IMR-90 (cell line): ENCODE measurements at places on chromosomes 4 and X. TPM values are rescaled to one million over a fixed set of nuclear protein-coding genes. Genes with fewer than 3 reads are reported as not detected.

Gene DGKK
- total RNA-seq, result not detected in 2 replicates

GRCh38 chrX:47623540-47624027 is 3.9 kb upstream of the SYN1 start:
- peaks cover 2% of the 10 kb centered on the region; the same call in 1 of the 2 replicates for H3K27me3 ChIP-seq
- no peaks in the 10 kb centered on the region for H3K36me3 ChIP-seq
- H3K4me1 ChIP-seq, result no peaks in the 10 kb centered on the region
- peak; percentile 76 for DNase-seq

Gene ARMCX2
- total RNA-seq, result 98.9 and 109 TPM in 2 replicates

Gene UGT8
- not detected in 2 replicates for total RNA-seq

Gene SASH3
- not detected in 2 replicates for total RNA-seq

- H3K4me3 ChIP-seq, result no peak overlapping the region
- H3K36me3 ChIP-seq, result no peaks in the 10 kb centered on the region
- DNase-seq, result peak; percentile 42
- peaks cover 2% of the 10 kb centered on the region for H3K4me1 ChIP-seq
- no peaks in the 10 kb centered on the region for H3K27me3 ChIP-seq
Measured at GRCh38 chr4:182768838-182769237, 148.3 kb downstream of the DCTD start.

DNA sequence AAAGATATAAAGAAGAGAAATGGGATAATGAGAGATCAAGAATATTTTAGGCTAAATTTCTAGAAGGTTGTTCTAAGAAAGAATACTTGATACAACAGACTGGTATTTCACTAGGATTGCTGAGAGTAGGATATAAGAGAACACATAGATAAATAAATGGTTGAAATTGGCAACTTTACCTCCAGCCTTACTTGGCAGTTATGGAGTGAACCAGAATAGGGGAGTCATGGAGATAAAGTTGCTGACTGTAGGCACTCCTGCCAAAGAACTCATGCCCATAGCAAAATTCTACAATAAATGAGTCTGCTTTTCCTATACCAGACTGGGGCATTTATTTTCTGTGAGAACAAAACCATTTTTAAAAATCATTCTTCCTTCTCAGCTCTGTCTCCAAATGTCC is 26.4 kb upstream of the MMRN1 start:
- H3K27me3 ChIP-seq, result no peaks in the 10 kb centered on the region
- no peaks in the 10 kb centered on the region for H3K36me3 ChIP-seq
- no peaks in the 10 kb centered on the region for H3K4me1 ChIP-seq
- no peak overlapping the region for H3K27ac ChIP-seq
- no peak overlapping the region for H3K4me3 ChIP-seq

DNA sequence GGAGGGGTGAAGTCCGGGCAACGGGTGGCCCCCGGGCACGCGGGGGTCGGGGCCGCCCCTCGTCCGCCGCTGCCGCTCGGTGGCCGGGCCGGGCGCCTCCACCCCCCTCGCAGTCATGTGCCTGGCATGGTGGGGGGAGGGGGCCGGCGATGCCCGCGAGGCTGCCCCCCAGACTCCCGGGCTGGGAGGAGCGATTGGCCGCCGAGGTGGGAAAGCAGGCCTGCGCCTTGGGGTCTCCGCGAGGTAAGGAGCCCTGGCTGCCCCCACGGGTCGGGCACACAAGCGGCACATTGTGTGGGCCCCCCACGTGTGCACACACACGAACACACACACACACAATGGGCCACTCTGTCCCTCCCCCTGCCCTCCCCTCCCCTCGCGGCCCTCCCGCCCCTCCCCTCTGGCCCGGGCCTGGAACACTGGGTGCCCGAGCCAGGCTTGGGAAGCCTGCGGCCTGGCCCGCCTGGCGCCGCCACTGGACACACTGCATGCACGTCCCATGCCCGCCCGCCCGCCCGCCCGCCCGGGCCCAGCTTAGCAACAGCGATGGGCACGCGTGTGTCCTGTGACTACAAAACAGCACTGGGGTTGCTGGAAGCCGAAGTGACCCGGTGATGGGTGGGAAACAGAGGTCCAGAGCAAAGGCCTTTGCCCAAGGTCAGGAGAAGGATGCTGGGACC is 1.3 kb downstream of the SLC6A8 start:
- peaks cover 9% of the 10 kb centered on the region for H3K4me1 ChIP-seq
- peak; percentile 6 for DNase-seq
- H3K27ac ChIP-seq, result peak overlapping the region; percentile 2; the same call in 1 of the 2 replicates
- H3K4me3 ChIP-seq, result peak overlapping the region; percentile 96
- H3K36me3 ChIP-seq, result peaks cover 4% of the 10 kb centered on the region

DNA sequence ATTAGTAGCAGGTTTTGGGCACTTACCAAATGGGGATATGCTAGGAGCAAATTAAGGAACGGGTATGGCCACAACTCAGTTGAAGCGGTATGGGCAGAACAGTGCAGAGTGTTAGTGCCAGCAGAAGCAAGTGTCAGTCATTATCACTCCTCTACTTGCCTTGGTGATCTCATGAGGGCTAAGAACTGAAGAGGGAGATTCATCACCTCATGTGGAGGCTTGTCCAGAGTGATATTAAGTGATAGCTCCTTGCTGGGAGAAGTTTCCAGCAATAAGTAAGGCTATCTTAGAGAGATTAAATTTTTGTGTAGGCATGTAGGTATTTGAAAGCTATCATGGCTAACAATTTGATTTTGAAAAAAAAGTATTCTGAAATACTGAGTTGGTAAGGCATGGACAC is 615.4 kb upstream of the SMIM31 start:
- H3K4me1 ChIP-seq, result no peaks in the 10 kb centered on the region
- no peaks in the 10 kb centered on the region for H3K36me3 ChIP-seq
- DNase-seq, result no peak
- H3K27ac ChIP-seq, result no peak overlapping the region
- H3K27me3 ChIP-seq, result no peaks in the 10 kb centered on the region

DNA sequence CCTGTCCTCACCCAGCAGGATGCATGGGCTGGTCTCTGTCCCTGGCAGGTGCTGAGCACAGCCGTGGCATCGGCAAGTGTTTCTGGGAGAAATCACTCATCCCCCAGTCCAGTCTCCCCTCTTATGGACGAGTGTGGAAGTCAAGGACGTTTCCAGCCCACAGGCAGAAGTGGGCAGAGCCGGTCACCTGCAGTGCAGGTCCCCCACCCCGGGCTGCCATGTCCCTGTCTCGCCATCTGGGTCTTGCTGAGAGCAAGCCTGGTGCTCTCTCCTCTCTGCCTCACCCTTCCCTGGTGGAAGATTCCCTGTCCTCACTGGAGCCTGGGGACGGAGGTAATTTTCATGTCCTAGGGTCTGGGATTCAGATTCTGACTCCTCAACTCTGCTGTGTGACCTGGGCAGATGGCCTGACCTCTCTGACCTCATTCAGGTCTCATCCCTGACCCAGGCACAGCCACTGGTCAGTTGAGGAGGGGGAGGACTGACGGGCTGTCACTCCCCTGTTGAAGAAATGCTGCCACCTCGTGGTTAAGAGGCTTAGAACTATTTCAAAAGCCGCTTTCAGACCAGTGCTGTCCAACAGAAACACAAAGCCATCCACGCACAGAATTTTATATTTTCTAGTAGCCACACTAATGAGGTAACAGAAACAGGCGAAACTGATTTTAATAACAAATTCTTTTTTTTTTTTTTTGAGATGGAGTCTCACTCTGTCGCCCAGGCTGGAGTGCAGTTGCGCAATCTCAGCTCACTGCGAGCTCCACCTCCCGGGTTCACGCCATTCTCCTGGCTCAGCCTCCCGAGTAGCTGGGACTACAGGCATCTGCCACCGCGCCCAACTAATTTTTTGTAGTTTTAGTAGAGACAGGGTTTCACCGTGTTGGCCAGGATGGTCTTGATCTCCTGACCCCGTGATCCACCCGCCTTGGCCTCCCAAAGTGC is 1.8 kb downstream of the CPZ start:
- peak; percentile 72 for DNase-seq
- peaks cover 34% of the 10 kb centered on the region for H3K27me3 ChIP-seq
- H3K36me3 ChIP-seq, result peaks cover 6% of the 10 kb centered on the region; the same call in 1 of the 2 replicates
- H3K27ac ChIP-seq, result no peak overlapping the region
- no peak overlapping the region; the same call in 1 of the 2 replicates for H3K4me3 ChIP-seq

GRCh38 chr4:6884341-6884870 is 25.2 kb upstream of the TBC1D14 start:
- H3K4me1 ChIP-seq, result peaks cover 8% of the 10 kb centered on the region
- no peak overlapping the region for H3K4me3 ChIP-seq
- no peaks in the 10 kb centered on the region for H3K27me3 ChIP-seq
- no peak overlapping the region for H3K27ac ChIP-seq

GRCh38 chrX:152038804-152039203 is 64.3 kb upstream of the GABRE start:
- no peak for DNase-seq
- H3K36me3 ChIP-seq, result no peaks in the 10 kb centered on the region
- H3K27me3 ChIP-seq, result no peaks in the 10 kb centered on the region
- H3K27ac ChIP-seq, result no peak overlapping the region

DNA sequence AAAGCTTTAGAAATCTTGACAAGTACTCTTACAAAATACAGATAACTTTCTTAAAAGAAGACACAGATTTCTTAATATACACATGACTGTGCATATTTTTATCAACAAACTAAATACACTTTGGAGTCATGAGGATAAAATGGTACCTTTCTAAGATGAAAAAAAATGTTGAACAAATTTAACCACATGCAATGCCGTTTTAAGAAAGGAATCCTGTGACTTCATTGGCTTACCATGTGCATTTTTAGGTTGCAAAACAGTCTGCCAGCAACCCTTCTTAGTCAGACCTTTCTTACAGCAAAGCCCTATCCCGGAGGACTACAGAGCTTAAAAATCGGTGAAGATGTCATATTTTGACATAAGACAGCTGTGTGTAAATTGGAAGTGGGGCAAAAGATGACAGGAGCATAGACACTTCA is 51.7 kb downstream of the GASK1B start:
- peaks cover 7% of the 10 kb centered on the region; the same call in 1 of the 2 replicates for H3K4me1 ChIP-seq
- H3K27ac ChIP-seq, result no peak overlapping the region
- H3K27me3 ChIP-seq, result no peaks in the 10 kb centered on the region
- H3K36me3 ChIP-seq, result no peaks in the 10 kb centered on the region
- no peak overlapping the region for H3K4me3 ChIP-seq

Gene NDST3
- under 0.01 and 0.18 TPM in 2 replicates for total RNA-seq

DNA sequence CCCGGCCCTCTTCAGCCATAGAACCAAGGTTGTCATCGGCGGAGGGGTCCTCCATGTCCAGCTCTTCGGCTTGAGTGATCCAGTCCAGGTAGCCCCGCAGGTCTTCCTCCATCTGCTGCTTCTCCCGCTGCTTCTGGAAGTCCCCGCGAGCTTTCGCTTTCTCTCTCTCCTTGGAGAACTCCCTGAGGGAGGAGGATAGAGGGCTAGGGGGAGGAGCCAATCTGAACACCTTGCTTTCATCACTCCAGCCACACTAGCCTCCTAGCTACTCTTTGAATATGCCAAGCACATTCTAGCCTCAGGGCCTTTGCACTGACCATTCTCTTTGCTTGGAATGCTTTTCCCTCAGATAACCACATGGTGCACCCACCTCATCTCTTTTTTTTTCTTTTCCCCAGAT is 6.2 kb downstream of the CACNA1F start:
- no peak overlapping the region for H3K4me3 ChIP-seq
- no peak overlapping the region for H3K27ac ChIP-seq
- no peaks in the 10 kb centered on the region for H3K36me3 ChIP-seq
- no peaks in the 10 kb centered on the region; the same call in 1 of the 2 replicates for H3K27me3 ChIP-seq
- no peak for DNase-seq
- H3K4me1 ChIP-seq, result no peaks in the 10 kb centered on the region

GRCh38 chr4:74263551-74263950 is 44.7 kb upstream of the EPGN start:
- H3K27me3 ChIP-seq, result no peaks in the 10 kb centered on the region
- H3K27ac ChIP-seq, result no peak overlapping the region
- no peak for DNase-seq
- H3K36me3 ChIP-seq, result no peaks in the 10 kb centered on the region
- no peak overlapping the region for H3K4me3 ChIP-seq

DNA sequence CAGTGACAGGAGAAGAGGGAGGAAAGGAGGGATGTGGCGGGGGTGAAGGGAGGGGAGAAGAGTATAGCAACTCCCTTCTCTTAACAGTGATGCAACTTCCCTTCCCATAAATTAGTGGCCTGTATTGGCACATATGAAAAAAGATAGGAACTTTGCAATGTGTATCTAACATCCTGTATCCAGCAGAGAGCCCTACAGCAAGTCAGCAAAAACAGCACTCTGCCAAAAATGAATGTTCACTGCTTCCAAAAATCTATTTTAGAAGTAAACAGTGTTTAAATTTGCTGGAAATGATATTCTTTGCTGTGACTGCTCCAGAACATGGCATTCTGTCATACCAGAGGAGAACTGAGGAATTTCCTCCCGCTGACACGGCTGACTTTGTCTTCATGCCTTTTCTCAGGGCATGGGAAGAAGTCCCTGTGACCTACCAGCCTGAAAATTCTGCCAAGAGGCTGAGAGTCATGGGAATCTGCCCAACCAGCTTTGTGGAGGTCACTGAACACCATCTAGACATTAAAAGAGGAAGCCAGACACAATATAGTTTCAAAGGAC is 343.4 kb upstream of the RASGEF1B start:
- H3K4me3 ChIP-seq, result no peak overlapping the region
- no peak for DNase-seq
- no peaks in the 10 kb centered on the region for H3K27me3 ChIP-seq
- no peak overlapping the region for H3K27ac ChIP-seq
- H3K36me3 ChIP-seq, result no peaks in the 10 kb centered on the region
- no peaks in the 10 kb centered on the region for H3K4me1 ChIP-seq

Gene CPE
- total RNA-seq, result 3.6 and 4.4 TPM in 2 replicates

GRCh38 chrX:14913241-14913640 is 40.0 kb downstream of the MOSPD2 start:
- H3K4me1 ChIP-seq, result peaks cover 5% of the 10 kb centered on the region
- no peaks in the 10 kb centered on the region for H3K27me3 ChIP-seq
- no peak overlapping the region for H3K4me3 ChIP-seq
- DNase-seq, result peak; percentile 22
- H3K36me3 ChIP-seq, result peaks cover 9% of the 10 kb centered on the region

Gene TRIM61
- 4.2 and 4.7 TPM in 2 replicates for total RNA-seq

DNA sequence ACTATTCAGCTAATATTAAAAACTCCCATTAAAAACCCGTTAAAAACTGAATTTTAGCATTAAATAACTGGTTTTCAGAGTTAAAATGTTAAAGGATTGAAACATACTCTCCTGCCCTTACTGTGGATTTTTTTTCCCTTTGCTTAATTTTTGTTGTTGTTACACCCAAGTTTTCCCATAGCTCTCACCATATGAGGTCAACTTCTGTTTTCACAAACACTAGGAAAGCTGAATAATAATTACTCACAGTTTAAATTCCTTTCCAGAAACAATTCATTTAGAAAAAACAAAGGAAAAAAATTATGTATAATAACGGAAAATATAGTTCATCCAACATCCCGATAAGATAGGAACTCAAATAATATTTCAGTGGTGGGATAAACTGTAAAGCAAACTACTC is 129.0 kb downstream of the PPP3CA start:
- no peak overlapping the region for H3K4me3 ChIP-seq
- no peak for DNase-seq
- no peak overlapping the region for H3K27ac ChIP-seq
- peaks cover 5% of the 10 kb centered on the region for H3K4me1 ChIP-seq

- no peak overlapping the region for H3K27ac ChIP-seq
- H3K27me3 ChIP-seq, result no peaks in the 10 kb centered on the region
- DNase-seq, result no peak
- peaks cover 1% of the 10 kb centered on the region; the same call in 1 of the 2 replicates for H3K36me3 ChIP-seq
- H3K4me1 ChIP-seq, result peaks cover 1% of the 10 kb centered on the region; the same call in 1 of the 2 replicates
Measured at GRCh38 chr4:5858020-5858769, 34.7 kb downstream of the CRMP1 start.

Gene TMSB15A
- 13.6 and 32.8 TPM in 2 replicates for total RNA-seq
